ENCODE measurements at places on chromosomes 6 and 20. TPM values are rescaled to one million over a fixed set of nuclear protein-coding genes. Genes with fewer than 3 reads are reported as not detected.
A peak's percentile ranks its signal among the peaks of the same experiment; 100 is the strongest.

- no peak overlapping the region for H3K4me3 ChIP-seq
- no peaks in the 10 kb centered on the region for H3K27me3 ChIP-seq
- H3K27ac ChIP-seq: peak overlapping the region; percentile 31
- H3K4me1 ChIP-seq: peaks cover 25% of the 10 kb centered on the region
- peaks cover 75% of the 10 kb centered on the region for H3K36me3 ChIP-seq
- no peak for DNase-seq
Observed at GRCh38 chr6:111687652-111688051, 82.0 kb upstream of the TRAF3IP2 start.

The GNRH2 gene
- total RNA-seq: 1.7 TPM

DNA sequence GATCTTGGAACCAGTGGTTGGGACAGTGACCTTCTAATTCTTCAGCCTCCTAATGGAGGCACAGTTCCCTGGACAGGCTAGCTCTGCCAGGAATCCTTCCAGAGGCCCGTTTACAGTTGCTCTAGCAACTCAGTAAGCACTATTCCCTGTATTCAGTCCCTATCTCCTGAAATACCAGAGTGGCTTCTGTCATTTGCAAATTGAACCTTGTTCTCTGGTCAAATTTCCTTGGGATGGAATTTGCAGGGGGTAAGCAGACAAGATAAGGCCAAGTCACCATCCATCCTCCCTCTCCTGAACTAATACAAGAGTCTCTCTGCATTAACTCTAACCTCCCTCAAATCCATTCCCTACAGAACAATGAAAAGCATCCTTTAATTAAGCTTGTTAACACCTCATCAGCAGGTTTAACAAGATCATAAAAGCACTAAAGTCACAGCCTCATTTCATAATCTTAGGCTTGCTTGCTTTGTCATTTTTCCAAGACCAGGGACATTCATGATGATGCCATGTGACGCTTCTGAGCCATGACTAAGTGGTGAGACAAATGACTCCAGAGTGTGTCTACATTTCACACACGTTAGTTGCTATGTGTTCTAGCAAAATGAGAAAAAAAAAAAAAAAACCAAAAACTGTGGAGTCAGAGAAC lies 37.1 kb downstream of the SLC22A23 start:
- no peak for DNase-seq
- no peak overlapping the region for H3K27ac ChIP-seq
- peaks cover 19% of the 10 kb centered on the region for H3K27me3 ChIP-seq

DNA sequence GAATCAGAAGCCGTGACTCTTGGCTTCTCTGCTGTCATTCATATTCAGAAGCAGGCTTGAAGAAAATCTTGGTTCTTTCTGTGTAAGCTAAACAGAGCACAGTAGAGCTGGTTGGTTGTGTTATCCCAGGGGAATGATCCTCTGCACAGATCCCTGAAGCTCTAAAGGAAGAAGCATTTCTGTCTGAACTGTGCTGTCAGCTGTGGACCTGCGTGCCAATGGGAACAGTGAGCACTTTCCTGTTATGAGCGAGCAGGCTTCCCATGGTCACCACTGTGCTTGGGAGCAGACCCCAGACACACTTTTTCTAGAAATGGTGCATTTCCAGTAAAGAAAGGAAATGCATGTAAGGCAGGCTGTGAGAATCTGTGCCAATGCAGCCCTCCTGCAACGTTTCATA lies 490.2 kb downstream of the EPM2A start:
- no peaks in the 10 kb centered on the region for H3K4me1 ChIP-seq
- no peaks in the 10 kb centered on the region for H3K36me3 ChIP-seq
- no peak for DNase-seq

DNA sequence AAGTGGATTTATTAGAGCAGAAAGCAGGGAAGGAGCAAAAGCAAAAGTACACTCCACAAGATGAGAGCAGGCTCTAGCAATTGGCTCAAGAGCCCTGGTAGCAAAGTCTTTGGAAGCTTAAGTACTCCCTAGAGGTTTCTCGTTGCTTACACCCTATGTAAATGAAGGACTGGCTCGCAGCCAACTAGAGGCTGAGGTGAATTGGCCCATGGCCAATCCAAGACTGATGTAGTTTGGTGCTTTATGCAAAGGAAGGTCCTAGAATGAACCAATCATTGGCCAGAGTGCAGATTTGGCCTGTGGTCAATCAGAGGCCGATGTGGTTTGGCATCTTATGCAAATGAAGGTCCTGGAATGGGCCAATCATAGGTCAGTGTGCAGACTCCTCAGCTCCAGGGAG lies 191.3 kb upstream of the ARID1B start:
- no peak for DNase-seq
- no peaks in the 10 kb centered on the region for H3K4me1 ChIP-seq
- peaks cover 8% of the 10 kb centered on the region for H3K27me3 ChIP-seq
- no peaks in the 10 kb centered on the region for H3K36me3 ChIP-seq
- H3K27ac ChIP-seq: no peak overlapping the region
- no peak overlapping the region for H3K4me3 ChIP-seq

- DNase-seq: peak; percentile 89
- H3K36me3 ChIP-seq: peaks cover 3% of the 10 kb centered on the region
- peaks cover 18% of the 10 kb centered on the region for H3K4me1 ChIP-seq
- no peak overlapping the region for H3K4me3 ChIP-seq
Observed at GRCh38 chr6:30219244-30219643, 6.0 kb upstream of the TRIM26 start.

The ZFP64 gene
- total RNA-seq: 12.8 TPM

DNA sequence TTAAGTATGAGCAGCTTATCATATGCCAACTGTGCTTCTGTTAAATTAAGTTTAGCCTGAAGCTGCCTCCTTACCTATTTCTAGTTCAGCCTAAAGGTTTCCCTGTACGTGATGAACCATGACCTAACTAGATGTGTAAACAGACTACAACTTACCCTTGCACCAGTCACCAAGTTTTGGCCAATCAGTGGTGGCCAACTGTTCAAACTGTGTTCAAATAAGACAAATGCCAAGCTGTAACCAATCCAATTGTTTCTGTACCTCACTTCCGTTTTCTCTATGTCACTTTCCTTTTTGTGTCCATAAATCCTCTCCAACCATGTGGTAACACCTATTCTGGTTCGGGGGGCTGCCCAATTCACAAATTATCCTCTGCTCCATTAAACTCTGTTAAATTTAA lies 6.0 kb upstream of the SLC2A10 start:
- no peaks in the 10 kb centered on the region for H3K36me3 ChIP-seq
- no peak for DNase-seq
- peaks cover 35% of the 10 kb centered on the region for H3K27me3 ChIP-seq

DNA sequence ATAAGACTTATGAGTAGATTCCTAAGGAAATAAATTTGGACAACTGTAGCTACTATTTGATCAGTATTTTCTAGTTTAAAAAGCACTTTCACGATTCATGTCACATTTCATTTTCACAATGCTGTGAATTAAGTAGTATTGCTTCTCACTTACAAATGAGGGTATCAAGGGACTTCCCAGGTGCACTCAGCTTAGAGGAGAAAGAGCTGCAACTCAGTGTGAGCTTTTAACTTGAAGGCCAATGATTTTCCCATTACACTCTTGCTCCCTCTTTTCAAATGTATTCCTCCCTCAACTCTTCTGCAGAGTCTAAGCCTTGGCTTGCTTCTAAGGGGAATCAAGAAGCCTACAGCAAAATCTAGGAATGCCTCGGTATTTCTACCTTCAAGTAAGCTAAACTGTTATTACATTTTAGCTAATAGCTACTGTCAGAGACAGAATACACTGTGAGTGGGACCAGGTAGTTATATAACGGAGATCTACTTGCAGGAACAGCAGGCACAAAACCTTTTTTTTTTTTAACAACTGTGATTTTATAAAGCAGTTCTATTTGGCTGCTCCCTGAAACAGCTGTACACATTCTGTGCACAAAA lies 339.0 kb downstream of the SYNE1 start:
- peaks cover 9% of the 10 kb centered on the region for H3K36me3 ChIP-seq
- H3K27ac ChIP-seq: no peak overlapping the region
- H3K4me1 ChIP-seq: peaks cover 23% of the 10 kb centered on the region
- H3K27me3 ChIP-seq: no peaks in the 10 kb centered on the region

The NKAIN2 gene
- not detected for total RNA-seq

GRCh38 chr6:6811128-6812009 lies 222.8 kb downstream of the LY86 start:
- H3K4me3 ChIP-seq: peak overlapping the region; percentile 79
- peaks cover 36% of the 10 kb centered on the region for H3K27me3 ChIP-seq
- H3K27ac ChIP-seq: peak overlapping the region; percentile 62
- H3K36me3 ChIP-seq: no peaks in the 10 kb centered on the region
- DNase-seq: peak; percentile 79

GRCh38 chr20:853406-853996 lies 20.0 kb downstream of the FAM110A start:
- peak overlapping the region; percentile 63 for H3K27ac ChIP-seq
- peaks cover 39% of the 10 kb centered on the region for H3K36me3 ChIP-seq
- peaks cover 56% of the 10 kb centered on the region for H3K4me1 ChIP-seq
- no peaks in the 10 kb centered on the region for H3K27me3 ChIP-seq
- H3K4me3 ChIP-seq: no peak overlapping the region

The CCN6 gene
- 0.26 TPM for total RNA-seq

All from activated CD4-positive, alpha-beta T cell treated with anti-CD3 and anti-CD28 coated beads, Interleukin-2, amount 10 ng/mL, durations not matched to agents 24 days and 14 days (primary cell).